ENCODE measurements at places on chromosomes 4 and X.

DNA sequence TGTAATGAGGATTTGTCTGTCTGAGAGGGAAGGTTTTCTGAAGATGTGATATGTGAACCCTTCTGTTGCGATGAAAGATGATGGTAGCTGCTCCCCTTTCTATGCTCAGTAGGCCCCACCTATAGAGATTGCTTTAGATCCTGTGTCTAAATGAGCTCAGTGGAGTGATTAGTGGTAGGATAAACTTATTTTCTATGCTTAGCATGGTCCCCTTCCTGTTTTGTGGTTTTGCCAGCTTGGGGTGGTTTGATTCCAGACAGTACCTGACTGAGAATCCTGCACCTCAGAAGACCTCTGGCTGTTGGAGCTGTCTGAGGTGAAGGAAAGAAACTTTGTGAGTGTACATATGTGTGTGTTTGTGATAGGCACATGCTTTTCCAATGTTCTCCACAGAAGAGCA lies 17.7 kb downstream of the MSN start:
- DNase-seq, result no peak

DNA sequence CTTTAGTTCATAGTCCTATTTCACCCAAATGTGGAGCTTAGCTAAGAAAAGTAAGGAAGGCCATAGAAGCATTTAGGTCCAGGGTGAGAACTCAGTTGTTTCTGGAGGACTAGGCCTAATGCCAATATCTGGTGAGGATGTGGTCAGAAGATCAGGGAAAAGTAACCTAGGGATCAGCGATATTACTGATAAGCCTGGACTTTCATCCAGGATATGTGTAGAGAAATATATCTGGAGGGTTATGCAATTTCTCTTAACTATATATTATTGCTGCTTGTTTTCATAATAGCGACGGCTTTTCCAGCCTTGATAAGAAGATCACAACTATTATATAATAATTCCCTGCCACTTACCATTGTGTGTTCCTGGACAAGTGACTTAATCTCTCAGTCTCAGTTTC lies 81.1 kb downstream of the FRAS1 start:
- DNase-seq, result no peak

GRCh38 chrX:152635941-152636340 lies 1.8 kb upstream of the GABRQ start:
- DNase-seq, result peak; percentile 5

DNA sequence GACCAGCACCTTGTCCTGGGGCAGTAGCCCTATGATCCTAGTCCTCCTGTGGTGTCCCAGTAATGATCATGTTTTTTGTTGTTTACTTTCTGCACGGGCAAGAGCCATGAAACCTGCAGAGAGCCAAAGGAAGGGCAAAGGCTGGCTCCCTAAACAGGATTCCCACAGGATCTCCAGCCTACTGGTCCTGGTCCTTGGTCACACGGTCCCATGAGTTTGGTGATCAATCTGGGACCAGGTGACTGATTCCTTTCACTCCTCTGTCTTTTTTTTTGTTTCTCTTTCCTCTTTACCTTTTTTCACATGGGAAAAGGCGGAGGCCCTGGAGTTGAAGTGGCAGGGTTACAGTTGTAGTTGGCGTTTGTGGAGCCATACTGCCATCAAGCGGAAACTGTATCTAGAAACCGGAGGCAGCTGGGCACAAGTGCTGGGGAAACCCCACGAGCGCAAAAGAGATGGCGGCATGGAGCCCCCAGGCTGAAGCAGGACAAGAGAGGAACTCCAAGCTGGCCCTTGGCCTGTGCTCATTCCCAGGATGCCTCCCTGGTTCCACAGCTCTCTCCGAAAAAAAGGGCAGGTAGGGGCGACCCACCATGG lies 34.6 kb downstream of the NBDY start:
- DNase-seq, result no peak

DNA sequence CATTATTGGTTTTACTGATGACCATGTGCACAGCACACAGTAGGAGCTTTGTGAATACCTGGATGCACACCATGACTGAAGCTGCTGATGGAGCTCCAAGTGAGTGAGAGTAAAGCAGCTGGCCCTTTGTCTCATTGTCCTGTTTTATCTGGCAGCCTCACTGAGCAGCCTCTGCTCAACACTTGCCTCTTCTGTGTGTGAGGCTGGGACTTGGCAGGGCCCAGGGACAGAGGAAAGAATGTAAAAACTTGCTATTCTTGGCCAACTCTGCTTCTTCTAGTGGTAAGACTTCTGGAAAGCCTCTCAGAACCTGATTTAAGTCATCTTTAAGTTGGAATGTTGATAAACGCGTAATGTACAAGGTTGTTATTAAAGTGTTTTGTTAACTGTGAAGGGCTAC lies 61.4 kb downstream of the BEX1 start:
- no peak for DNase-seq

- DNase-seq, result no peak
Observed at GRCh38 chr4:45363931-45364330, 637.6 kb upstream of the GNPDA2 start.

- DNase-seq, result no peak
Observed at GRCh38 chr4:116870686-116871085, 214.7 kb downstream of the TRAM1L1 start.

- DNase-seq, result no peak
Observed at GRCh38 chrX:24219320-24219719, 69.8 kb downstream of the ZFX start.

DNA sequence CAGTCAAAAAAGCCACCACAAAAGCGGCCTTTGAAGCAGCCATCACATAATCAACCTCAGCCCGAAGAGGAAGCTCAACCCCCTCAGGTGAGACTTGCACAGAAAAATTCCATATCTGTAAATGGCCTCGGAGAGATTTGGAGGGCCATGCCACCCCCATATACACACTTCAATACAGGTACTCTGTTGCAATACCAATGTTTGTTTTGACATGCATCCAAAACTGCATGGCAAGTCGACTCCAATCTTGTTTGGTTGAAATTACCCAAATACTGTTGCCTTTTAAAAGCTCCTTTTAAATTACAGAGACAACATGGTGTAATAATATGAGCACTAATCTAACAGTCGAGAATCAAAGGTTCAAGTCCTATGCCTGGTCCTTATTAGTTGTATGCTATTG lies 5.9 kb downstream of the ENAM start:
- no peak for DNase-seq

GRCh38 chr4:24778464-24779225 lies 16.7 kb upstream of the SOD3 start:
- no peak for DNase-seq

DNA sequence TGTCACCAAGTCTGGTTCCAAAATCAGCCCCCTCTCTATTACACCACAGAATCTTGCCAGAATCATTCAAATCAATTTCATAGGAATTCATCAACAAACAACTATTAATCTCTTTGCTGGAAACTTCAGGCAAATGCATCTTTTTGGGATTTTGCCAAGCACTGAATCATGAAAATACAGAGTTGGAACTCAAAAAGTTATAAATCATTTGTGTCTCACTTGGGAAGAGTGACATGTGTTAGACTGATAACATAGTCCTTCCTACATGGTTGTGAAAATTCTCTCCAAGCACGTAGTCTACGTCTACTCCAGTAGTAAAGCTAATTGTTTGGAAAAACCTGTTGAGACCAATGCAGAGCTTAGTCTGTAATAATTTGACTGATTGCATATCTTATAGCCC lies 19.0 kb downstream of the CXCL8 start:
- no peak for DNase-seq

- no peak for DNase-seq
Observed at GRCh38 chrX:39679497-39680157, 418.1 kb downstream of the BCOR start.

DNA sequence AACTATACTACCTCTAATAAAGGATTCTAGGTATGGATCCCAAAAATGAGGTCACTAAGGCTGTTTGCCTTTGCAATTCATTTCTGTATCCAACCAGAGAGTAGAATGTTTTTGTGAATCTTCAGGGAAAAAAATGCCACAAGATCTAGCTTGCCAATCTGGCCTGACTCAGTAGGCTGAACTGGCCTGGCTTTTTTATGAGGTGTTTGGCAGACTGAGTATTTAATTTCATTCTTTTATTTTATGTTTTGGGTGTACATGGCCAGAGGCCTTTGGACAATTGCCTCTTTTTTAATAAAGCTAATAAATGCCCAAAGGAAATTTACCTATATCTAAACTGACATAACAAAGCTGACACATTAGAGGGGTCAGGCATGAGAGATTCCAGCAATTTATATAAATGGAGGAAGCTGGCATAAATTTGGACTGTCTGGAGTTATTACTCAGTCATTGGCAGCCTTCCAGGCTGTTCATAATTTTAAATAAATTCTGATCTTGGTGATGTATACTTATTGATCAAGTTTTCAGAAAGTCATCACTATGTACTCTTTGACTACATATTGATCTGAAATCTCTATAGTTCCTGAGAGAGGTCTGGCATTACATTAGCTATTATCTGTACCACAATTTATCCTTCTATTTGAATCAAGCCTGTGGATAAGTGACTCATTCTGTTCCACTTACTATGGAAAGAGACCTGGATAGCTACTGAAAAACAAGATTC lies 376.4 kb upstream of the NOCT start:
- no peak for DNase-seq

DNA sequence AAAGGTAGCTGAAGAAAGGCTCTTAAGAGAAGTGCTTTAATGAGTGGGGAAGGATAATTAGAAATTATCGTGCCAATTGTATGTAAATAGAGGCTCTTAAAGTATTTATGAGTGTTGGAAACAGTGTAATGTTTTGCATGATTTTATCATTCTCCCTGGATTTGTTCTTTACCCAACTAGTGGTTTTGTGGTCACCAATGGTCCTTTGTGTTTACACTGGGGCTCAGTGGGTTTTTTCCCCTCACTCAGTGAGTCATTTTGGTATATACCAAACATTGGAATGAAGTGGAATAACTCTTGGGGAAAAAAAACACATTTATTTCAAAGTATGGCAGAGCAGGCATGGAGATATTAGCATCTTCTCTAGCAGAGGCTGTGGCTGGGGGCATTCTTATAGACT lies 20.8 kb upstream of the LGI2 start:
- DNase-seq, result no peak

- DNase-seq, result no peak
Observed at GRCh38 chr4:57104706-57105560, 5.3 kb downstream of the IGFBP7 start.

DNA sequence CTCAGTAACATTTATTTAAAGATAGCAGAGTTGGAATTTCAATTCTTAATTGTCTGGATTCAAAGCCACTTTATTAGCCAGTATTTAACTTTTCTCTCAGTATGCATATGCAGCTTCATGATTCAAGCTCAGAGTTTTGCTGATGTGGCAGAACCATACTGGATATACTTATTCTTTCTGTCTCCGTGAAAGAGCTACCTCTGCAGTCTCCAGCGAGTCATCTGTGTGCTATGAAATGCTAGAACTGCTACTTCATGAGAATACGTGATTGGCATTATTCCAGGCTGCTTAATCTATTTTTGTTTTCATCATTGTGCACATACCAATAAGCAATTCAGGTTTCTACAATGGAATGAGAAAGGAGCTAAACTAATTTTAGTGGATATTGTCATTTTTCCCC lies 743.7 kb downstream of the C4orf33 start:
- no peak for DNase-seq

GRCh38 chr4:1751919-1752283 lies 30.6 kb downstream of the TACC3 start:
- no peak for DNase-seq

DNA sequence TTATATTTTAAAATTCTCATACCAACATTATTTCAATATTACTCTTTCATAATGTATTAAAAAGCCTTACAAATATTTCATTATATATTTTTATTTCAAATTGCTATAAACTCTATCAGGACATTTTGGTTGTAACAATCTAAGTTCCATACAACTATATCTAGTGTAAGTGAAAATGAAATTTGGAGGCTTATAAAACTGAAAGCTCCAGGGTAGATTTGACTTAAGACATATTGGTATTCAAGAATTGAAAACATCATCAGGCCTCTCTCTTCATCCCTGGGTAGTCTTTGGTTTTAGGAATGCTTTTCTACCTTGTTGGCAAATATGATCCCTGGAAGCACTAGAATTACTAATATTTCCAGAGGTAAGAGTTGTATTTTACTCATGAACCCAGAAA lies 342.6 kb downstream of the DTHD1 start:
- no peak for DNase-seq

GRCh38 chrX:4655743-4656142 lies 942.3 kb upstream of the PRKX start:
- no peak for DNase-seq

- DNase-seq, result no peak
Observed at GRCh38 chrX:106716463-106716862, 10.0 kb upstream of the RNF128 start.

DNA sequence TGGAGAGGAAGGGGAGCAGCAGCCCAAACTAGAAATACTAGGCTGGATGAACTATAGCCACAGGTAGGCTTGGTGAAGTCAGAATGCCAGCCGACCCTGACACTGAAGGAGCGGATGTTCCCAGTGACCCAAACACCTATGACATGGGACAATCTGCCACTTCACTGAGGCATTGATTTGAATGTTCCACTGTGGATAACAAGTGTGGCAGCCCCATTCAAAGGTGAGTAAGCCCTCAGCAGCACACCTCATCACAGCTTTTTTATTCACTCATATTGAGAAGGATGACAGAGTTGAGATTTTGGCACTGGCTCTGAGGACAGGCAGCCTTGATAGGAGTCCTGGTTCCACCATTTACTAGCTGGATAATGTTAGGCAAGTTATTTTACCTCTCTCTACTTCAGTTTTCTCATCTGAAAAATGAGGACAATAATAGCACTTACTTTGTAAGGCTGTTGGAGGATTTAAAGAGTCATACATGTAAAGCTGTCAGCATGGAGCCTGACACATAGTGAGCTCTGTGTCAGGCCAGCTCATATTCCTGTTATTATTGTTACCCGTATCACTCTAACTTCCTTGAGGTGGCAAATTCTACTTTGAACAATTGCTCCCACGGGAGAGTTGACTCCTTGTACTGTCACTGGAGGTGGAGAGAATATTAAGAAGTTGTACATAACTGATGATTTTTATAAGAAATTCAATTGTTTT lies 114.6 kb downstream of the RASL11B start:
- DNase-seq, result no peak

GRCh38 chr4:97500423-97500822 lies 642.9 kb downstream of the STPG2 start:
- DNase-seq, result no peak

- no peak for DNase-seq
Observed at GRCh38 chr4:87006426-87006675, 71.5 kb downstream of the AFF1 start.

DNA sequence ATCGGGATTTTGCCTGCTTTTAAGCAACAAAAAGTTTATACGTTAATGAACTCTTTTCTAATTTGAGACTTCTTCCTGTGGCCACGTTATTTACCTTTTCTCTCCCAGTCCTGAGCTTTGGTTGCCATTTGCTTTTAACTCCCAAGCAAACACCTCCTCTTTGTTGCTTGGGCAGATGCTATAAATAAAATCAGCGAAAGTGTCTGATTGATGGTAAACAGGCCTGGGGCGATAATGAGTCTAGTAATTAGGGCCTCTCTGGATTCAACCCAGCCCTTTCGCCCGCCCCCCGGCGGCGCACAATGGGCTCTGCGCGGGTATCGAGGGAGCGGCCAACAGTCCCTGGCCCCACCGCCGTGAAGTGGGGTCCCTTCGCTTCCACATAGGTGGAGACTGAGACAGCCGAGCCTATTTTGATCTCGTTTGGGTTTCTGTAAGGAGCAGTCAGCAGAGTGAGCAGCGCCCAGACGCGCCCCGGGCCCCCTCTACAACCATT lies 790 bp downstream of the CLGN start:
- DNase-seq, result peak; percentile 8
